ENCODE measurements at places on chromosomes 2 and 18. TPM values are rescaled to one million over a fixed set of nuclear protein-coding genes. Genes with fewer than 3 reads are reported as not detected.

The KANSL1L gene
- 8.7 TPM for total RNA-seq

The CFAP53 gene
- total RNA-seq: 0.31 TPM

The DOK6 gene
- total RNA-seq: under 0.01 TPM

The STARD6 gene
- not detected for total RNA-seq

The KLHL14 gene
- 0.16 TPM for total RNA-seq

The GAL3ST2 gene
- not detected for total RNA-seq

The FOXD4L1 gene
- total RNA-seq: 0.06 TPM

The MAB21L4 gene
- total RNA-seq: not detected

The TTR gene
- total RNA-seq: not detected

The ANKRD30B gene
- not detected for total RNA-seq

The IL37 gene
- not detected for total RNA-seq

The PLEKHM3 gene
- 7.9 TPM for total RNA-seq

The MALL gene
- total RNA-seq: 47.9 TPM

The EML6 gene
- total RNA-seq: 0.13 TPM

The DSG1 gene
- total RNA-seq: not detected

The CYP26B1 gene
- 1.2 TPM for total RNA-seq

The PLEK gene
- total RNA-seq: 0.16 TPM

The GLB1L gene
- 4.2 TPM for total RNA-seq

The ASXL3 gene
- total RNA-seq: under 0.01 TPM

The CTIF gene
- 31.2 TPM for total RNA-seq

The SERPINB5 gene
- not detected for total RNA-seq

The SERPINB3 gene
- total RNA-seq: not detected

The ARHGEF33 gene
- 0.16 TPM for total RNA-seq

The MYO3B gene
- not detected for total RNA-seq

The STON1 gene
- 5.4 TPM for total RNA-seq

The KCNE4 gene
- 0.65 TPM for total RNA-seq

The FHL2 gene
- total RNA-seq: 27.4 TPM

The ALK gene
- not detected for total RNA-seq

The MPP4 gene
- 4.7 TPM for total RNA-seq

The TOGARAM2 gene
- total RNA-seq: 0.13 TPM

The FOXI3 gene
- total RNA-seq: not detected

The MCEE gene
- 9.9 TPM for total RNA-seq

The OTOS gene
- not detected for total RNA-seq

The CRYGD gene
- not detected for total RNA-seq

The GULP1 gene
- total RNA-seq: 7.1 TPM

The PAX3 gene
- total RNA-seq: not detected

The AGXT gene
- not detected for total RNA-seq

The PFN4 gene
- total RNA-seq: 0.32 TPM

The KYNU gene
- total RNA-seq: 1.1 TPM

The SOX11 gene
- under 0.01 TPM for total RNA-seq

The IL36B gene
- total RNA-seq: not detected

The KCNF1 gene
- total RNA-seq: 3.1 TPM

The M1AP gene
- total RNA-seq: not detected

The C2orf78 gene
- not detected for total RNA-seq

The HYCC2 gene
- total RNA-seq: 9.4 TPM

The PJVK gene
- total RNA-seq: 0.32 TPM

The SP3 gene
- 57.1 TPM for total RNA-seq

The SLC4A3 gene
- total RNA-seq: 0.25 TPM
